Activated CD4-positive, alpha-beta memory T cell treated with anti-CD3 and anti-CD28 coated beads, Interleukin-2, amount 10 ng/mL, durations not matched to agents 7 days and 5 days (primary cell): ENCODE measurements at places on chromosomes 7 and 10. TPM values are rescaled to one million over a fixed set of nuclear protein-coding genes. Genes with fewer than 3 reads are reported as not detected.

Gene PNLIPRP1
- not detected for total RNA-seq

Gene TMEM213
- 0.73 TPM for total RNA-seq

Gene MACC1
- total RNA-seq: 0.18 TPM

Gene SUGCT
- total RNA-seq: not detected

Gene SORCS3
- not detected for total RNA-seq

Gene TCAF2
- total RNA-seq: 50.8 TPM

Gene ZFYVE27
- 29.3 TPM for total RNA-seq

Gene COL26A1
- total RNA-seq: not detected

Gene HECW1
- not detected for total RNA-seq

Gene MAGI2
- total RNA-seq: 0.08 TPM

Gene ASAH2B
- total RNA-seq: 1.5 TPM

Gene HSPA12A
- 0.05 TPM for total RNA-seq

Gene CLDN3
- total RNA-seq: not detected

Gene ASB10
- total RNA-seq: not detected
